ENCODE measurements at places on chromosomes 7 and 10.

- no peak for DNase-seq
Observed at GRCh38 chr7:123190109-123190831, 9.5 kb downstream of the SLC13A1 start.

- no peak for DNase-seq
Observed at GRCh38 chr7:197413-198335, 5.3 kb downstream of the FAM20C start.

GRCh38 chr7:33043501-33044400, 18.8 kb downstream of the NT5C3A start:
- no peak for DNase-seq

DNA sequence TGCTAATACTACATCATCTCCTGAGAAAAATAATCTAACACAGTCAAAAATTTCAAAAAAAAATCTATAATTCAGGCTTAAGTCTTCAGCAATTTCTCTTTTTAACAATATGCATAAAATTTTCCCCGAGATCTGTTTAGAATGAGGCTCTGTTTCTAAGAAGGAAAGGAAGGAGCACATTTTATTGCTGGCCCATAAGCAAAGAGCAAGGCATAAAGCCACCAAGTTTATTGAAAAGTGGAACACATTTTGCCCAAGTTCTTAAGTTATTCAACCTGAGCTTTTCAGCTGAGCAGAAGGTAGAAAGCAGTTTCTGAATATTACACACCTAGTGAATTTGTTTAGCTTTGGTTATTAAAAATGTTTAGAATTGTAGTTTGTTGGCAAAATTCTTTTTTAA, 73.9 kb downstream of the AGMO start:
- DNase-seq = no peak

GRCh38 chr7:106462365-106462859, 177.6 kb upstream of the NAMPT start:
- DNase-seq = peak; percentile 44

DNA sequence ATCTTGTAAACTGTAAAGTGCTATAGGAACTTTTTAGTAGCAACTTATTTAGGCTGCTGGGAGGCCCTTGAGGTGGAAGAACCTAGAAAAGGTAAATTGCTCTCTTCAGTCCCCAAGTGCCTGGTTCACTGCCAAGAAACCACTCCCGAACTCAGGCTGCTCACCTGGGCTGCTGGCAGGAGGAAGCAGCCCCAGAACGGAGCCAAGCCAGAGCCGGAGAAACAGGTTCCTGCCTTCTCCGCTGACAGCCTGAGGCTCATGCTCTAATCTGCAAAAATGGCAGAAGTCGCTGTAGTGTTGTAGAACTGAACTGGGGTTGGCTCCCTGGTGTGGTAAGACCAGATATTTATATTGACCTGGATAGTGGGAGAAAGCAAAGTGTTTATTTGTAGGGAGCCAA, 136.0 kb downstream of the CUL2 start:
- DNase-seq = no peak
